ENCODE measurements at places on chromosomes 16 and 17.
A peak's percentile ranks its signal among the peaks of the same experiment; 100 is the strongest.

DNA sequence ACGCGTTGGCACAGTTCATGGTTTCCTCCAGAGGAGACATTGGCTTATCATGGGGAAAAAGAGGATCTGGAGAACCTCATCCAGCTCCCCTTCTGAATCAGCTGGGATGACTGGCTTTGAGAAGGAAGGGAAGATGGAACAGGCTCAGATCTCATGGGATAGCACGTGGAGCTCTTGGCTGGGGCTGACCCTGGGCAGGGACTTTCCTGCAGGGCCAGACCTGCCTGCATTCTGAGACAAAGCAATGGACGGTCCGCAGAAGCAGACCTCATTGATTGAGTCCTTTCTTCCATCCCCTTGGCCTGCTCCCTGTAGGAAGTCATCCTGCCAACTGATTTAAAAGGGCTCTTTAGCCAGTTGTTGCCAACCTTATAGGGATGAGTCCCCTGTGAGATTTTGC lies 26.2 kb downstream of the PLCD3 start:
- no peak for DNase-seq

DNA sequence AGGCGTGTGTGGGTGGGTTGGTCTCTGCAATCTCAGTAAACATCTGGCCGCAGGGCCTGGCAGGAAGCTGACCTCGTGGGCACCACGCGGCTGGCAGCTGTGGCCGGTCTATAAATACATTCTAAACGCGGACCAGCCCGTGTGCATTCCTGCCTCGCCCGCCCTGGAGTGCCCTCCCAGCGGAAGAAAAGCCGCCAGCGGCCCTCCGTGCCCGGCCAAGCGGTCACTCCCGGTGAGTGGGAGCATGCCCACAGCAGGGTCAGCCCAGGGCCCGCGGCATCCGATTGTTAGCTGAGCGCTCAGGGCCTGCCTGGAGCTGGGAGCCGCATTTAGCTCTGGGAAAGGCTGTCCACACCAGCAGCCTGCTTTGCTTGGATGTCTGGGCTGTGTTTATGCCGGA lies 10.3 kb downstream of the ZNF469 start:
- no peak for DNase-seq

GRCh38 chr17:82931699-82932517 lies 92.1 kb upstream of the ZNF750 start:
- no peak for DNase-seq

- no peak for DNase-seq
Observed at GRCh38 chr17:56142781-56143180, 10.5 kb upstream of the ANKFN1 start.

DNA sequence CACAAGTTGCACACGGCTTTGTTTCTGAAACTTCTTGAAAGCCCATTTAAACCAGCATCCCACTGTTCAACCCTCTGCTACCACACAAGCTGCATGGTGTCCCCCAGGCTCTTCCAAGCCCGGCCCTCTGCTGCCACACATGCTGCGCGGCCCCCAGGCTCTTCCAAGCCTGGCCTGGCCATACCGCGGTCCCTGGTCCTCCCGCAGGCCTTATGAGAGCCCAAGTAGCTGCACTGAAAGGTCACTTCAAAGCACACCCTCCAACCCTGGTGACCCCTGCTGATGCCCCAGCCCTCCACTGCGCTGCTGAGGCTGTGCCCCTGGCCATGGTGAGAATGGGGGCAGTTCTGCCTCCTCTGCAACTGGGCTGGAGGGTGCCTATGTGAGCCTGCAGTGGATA lies 25.9 kb upstream of the PVALEF start:
- DNase-seq: no peak

GRCh38 chr17:19867079-19867328 lies 732 bp downstream of the ULK2 start:
- DNase-seq: no peak

DNA sequence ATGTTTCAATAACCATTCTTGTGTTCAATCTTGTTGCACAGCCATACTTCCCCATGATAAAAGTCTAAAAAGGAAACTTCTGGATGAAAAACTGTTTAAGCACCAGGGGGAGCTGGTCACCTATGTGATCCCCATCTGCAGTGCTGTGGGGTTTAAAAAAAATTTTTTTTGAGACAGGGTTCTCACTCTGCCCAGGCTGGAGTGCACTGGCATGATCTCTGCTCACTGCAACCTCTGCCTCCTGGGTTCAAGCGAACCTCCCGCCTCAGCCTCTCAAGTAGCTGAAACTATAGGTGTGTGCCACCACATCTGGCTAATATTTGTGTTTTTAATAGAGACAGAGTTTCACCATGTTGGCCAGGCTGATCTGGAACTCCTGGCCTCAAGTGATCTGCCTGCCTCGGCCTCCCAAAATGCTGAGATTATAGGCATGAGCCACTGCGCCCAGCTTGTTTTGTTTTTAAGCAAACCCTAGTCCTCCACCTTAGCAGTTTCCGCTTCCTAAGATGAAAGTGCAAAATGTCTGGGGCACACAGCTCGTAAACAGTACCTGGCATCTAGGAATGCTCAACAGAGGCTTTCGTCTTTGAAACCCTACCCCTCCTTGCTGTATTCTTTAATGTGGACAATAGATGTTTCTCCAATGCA lies 25.4 kb downstream of the DNAJA2 start:
- peak; percentile 51 for DNase-seq

DNA sequence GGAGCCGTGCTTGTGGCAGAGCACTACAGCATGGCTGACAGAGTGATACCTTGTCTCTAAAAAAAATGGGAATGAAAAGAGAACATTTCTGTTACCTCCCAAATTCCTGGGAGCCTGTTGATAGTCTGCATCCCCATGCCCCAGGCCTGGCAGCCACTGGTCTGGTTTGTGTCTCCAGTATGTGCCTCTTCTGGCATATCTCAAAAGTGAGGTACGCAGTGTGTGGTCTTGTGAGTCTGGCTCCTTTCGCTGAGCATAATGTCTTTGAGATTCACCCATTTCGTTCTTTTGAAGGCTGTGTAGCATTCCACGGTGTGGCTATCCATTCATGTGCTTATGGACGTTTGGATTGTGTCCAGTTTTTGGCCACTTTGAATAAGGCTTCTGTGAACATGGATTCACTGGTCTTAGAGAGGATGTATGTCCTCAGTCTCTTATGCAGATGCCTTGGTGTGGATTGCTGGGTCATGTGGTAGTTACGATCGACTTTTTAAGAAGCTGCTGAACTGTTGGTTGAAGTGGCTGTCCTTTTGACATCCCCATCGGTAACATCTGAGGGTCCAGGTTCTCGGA lies 39.1 kb downstream of the PRMT7 start:
- DNase-seq: no peak

DNA sequence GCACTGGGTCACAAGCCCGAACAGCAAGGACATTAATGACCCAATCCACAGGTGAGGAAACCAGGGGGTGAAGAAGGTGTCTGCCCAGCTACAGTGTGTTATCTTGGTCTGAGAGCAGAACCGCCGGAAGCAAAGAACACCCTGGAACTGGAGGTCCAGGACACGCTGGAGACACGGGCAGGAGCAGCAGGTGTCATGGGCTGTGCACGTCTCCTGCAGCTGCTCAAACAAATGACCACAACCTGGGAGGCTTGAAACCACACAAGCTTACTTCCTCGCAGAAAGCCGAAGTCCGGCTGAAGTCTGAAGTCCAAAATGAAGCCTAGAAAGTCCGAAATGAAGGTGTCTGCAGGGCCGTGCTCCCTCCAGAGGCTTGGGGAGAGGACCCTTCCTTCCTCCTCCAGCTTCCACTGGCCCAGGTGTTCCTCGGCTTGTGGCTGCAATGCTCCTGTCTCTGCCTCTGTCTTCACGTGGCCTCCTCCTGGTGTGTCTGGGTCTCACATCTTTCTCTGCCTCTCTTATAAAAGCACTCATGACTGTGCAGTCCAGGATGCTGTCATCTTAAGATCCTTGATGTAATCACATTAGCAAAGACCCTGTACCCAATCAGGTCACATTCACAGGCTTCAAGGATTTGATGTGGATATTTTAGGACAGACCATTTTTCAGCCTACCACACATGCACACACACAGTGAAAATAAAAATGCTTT lies 351.2 kb downstream of the C16orf95 start:
- no peak for DNase-seq

GRCh38 chr16:84751947-84752346 lies 52.1 kb downstream of the USP10 start:
- no peak for DNase-seq

DNA sequence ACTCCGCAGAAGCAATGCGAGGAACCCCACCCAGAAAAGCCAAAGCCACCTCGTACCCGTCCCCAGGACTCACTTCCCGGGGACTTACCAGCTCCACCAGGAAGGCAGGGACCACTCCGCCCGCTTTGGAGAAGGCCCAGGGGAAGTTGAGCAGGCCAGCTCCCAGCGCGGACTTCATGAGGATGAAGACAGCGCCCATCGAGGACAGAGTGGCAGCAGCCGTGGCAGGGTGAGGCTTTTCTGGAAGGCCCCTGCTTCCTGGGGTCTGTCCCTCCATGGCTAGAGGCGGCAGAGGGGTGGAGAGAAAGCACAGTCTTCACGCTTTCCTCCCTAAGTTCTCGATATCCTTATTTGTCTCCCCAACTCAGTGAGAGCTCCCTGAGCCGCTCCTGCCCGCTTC lies 714 bp downstream of the SLC38A8 start:
- no peak for DNase-seq

DNA sequence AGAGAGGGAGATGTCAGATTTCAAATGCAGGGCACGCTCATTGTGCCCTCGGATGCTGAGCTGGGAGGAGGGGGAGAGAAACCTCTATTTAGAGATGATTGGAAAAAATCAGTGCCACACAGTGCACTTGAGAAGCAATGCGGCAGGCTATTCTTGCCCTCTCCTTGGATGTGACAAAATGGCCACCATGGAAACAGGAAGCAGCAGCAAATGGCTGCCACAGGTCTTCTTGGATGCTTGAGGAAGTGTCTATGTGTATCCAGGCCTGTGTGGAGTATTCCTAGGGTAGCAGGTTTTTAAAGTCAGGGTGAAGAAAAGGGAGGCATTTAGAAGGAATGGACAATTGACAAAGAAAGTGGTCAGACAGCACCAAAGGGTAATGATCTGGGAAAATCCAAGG lies 340.1 kb upstream of the ZFHX3 start:
- no peak for DNase-seq

DNA sequence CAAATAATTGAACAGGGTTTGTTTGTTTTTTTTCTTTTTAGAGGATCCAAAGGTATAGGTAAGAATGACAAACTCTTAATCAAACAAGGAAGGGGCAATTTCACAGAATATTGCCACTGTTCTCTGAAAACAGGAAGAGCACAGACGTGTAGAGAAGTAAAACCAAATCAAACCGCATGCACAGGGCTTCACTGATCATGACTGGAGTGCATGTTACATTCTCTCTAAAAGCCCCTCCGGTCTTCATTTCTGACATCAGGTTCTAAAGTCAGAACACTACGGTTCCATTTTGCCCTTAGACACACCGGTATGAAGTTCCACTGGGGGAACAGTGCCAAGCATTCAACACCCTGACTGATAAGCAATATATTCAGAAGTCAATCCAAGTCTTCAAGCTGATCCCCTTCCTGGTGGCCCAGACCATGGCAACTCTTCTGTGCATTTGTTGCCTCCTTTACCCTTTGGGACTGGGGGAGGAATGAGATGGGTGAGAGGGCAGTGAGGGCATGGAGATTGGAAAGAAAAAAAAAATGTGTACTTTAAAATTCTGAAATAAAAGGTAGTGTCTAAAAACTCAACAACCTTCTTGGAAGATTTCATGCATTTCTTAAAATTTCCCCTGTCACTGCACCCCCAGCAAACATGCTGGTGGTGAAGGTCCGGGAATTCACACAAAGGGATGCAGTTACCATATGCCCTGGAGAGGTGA lies 1.4 kb downstream of the MMD start:
- no peak for DNase-seq

DNA sequence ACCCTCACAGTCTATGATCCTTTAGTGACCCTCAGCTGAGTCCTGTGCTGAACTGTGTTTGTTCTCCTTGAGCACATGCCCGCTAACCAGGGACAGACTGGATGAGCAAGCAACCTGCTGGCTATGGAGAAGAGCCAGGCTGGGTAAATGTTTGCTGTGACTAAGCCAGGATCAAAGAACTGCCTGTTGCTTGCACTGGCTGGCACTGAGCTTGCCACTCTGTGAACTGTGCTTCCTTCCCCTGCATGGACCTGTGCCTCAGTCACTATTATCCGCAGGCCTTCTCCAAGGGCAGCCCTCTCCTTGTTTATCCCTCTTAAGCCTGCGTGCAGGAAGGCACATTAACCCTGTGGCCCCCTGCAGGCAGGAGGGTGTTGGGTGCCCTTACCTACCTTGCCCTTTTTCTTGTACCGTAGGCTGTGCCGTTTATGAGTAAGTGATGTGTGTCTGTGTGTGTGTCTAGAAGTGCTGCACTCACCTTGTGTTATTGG lies 7.4 kb downstream of the PNPO start:
- DNase-seq: no peak

DNA sequence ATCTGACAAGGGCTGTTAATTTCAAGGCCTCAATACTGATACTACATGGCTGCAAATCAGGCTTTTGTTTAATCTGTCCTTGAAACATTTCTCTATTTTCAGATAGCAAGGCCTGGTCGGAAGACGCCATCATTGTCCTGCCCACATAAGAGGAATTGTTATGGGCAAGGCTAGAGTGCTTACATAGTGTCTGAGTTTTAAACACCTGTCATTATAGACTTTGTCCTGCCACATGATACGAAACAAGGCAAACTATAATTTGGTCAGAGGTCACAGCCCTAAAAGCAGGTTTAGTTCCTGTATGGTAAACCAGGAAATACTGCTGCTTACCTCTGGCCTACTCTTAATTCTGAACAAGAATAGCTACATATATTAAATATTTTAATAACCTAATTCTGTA lies 104.4 kb downstream of the SSH2 start:
- DNase-seq: no peak

DNA sequence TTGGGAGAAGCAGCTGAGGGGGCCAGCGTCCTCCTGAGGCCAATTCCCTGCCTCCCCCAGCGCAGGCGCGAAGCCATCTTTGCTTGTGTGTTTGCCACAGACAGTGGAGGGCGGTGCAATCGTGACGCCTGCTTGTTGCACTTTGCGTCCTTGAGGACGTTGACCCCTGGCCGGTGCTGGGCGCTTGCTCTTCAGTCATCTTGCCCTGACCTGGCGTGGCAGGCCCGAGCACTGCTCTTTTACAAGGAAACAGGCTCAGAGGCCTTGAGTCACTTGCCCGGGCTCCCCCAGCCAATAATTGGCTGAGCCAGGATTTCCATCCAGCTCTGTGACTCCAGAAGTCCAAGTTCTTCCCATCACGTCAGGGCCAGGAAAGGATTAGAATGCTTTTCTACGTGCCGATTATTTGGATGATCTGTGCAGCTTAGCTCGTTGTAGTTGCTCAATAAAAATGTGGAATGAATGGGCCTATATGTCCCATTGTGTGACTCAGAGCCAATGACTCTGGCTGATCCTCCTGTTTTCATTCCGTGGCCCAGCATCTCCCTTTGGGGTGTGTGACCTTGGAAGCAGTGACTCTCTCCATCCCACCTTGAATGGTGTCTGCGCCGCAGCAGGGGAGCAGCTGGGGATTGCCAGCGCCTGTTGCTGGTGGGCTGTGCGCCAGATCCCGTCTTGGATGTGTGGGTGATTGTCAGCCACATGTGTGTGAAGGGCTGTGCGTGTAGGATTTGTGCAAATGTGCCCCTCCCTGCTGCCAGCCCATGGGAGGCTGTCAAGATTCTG lies 214.1 kb downstream of the SEC14L1 start:
- DNase-seq: no peak

All from Jurkat, Clone E6-1 (cell line).